ENCODE measurements at places on chromosomes 7 and 10.

DNA sequence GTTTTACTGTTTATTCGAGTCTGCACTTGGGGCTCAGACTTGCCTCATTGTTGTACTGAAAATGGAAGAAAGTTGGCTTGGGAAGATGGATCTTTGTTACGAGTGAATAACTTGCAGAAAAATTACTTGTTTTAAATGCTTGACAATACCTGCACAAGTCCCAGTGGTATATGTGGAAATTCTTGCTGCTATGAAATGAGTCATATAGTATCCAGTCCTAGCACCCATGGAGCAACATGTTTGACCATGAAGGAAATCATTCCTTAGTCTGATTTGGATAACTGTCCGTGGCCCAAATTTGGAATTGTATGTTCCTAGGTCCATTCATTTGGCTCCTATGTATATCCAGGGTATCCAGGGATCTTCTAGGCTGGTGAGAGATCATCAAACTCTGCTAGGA is 1096.8 kb downstream of the KCNMA1 start:
- DNase-seq: no peak

DNA sequence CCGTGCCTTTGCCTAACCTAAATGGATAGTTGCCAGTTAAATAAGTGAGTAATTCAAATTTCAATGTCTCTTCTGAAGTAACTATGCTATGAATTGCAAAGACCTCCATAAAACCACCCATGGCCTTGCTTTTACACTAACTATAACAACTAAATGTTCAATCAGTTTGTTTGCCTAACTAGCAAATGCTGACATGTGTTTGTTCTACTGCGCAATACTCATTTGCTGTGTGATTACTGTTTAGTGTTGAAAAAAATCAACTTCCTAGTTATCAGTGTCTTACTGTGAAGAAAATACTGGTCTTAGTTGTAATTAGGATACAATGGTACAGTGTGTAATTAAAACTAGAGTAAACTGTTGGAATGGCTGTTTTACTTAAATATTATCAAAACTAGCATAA is 47.3 kb upstream of the GATAD1 start:
- no peak for DNase-seq

GRCh38 chr10:4111643-4112042 is 326.6 kb upstream of the KLF6 start:
- DNase-seq: no peak

- DNase-seq: no peak
These were observed 430.2 kb upstream of the VSTM2A start for GRCh38 chr7:54111814-54112511.

DNA sequence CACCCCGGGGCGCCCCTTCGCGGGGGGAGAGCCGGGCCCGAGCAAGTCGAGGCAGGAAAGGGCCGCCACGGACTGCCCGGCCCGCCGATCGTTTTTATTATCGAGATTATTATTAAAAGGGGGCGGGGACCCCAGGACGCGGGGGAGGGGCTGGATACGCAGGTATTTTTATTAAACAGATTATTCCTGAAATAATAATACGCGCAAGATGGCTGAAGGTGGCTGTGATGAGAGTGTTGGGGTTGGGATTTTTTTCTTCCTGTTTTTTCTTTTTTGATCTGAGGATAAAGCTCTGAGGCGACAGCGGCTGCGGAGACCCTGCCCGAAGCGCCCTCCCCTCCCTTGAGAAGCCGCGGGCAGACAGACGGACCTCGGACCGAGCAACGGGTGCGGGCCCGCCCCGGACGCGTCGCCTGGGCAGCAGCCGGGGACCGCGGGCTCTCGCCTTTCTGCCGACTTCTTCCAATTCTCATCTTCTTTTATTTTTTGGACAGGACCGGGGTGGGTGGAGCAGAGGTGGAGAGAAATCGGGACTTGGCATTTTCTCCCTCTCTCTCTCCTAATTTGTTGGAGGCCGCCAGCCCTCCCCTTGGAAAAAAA is 1.4 kb upstream of the TRIM8 start:
- peak; percentile 47 for DNase-seq

DNA sequence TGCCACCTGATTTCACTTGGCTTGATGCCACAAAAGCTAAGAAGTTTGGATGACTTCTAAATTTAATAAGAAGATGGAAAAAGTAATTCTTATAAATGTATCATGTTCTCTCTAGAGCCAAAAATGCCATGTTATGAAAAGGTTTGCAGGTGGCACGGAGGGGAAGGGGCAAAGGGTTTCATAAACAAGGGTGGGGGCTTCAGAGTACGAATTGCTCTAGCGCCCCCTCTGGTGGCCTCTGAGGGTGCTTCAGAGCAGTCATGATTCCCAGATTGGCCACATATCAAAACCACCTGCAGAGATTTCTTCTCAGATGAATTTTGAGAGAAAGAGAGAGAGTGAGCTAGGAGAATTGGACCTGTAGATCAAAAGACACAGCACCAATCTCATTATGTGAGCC is 208.6 kb upstream of the YAE1 start:
- DNase-seq: no peak

- no peak for DNase-seq
These were observed 48.0 kb upstream of the INHBA start for GRCh38 chr7:41750661-41751540.

GRCh38 chr10:122267849-122268737 is 3.0 kb upstream of the BTBD16 start:
- DNase-seq: peak; percentile 65

DNA sequence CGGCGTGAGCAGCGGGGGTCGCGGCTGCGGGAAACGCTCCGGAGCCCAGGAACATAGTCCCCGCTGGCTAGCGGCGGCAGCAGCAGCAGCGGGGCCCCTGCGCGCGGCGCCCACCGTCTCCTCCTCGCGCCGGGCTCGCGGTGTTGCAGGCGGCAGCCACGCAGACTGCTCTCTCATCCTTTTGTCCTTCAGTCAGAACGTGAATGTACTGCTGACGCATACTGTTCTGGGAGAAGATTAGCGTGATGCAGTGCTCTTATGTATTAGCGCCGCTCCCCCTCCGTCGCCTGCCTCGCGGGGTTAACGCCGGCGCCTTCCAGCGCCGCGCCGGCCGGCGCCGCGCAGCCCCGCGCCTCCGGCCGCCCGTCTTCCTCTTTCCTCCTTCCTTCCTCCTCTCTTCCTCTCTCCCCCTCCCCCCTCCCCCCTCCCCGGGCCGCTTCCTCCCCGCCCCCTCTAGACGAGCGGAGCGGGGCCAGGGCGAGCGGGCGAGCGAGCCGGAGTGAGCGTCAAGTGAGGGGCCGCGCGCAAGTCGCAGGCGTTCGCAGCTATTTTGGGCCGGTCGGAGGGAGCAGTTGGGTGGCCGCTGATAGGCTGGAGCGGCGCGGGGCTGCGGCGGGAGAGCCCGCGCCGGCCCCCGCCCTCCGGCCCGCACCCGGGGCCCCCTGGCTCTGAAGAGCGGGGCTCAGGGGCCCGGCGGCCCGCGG is 816 bp upstream of the LRRC4 start:
- peak; percentile 71 for DNase-seq
